ENCODE measurements at places on chromosomes 12 and 14. TPM values are rescaled to one million over a fixed set of nuclear protein-coding genes. Genes with fewer than 3 reads are reported as not detected.

HOXC11 gene
- total RNA-seq: 0.55 TPM

SVOP gene
- not detected for total RNA-seq

PLEK2 gene
- total RNA-seq: 25.9 TPM

PMCH gene
- not detected for total RNA-seq

SMOC1 gene
- 25.5 TPM for total RNA-seq

GNB3 gene
- total RNA-seq: 2.1 TPM

LRP1-AS gene
- total RNA-seq: not detected

ATP23 gene
- total RNA-seq: 6.4 TPM

INSM2 gene
- not detected for total RNA-seq
